Activated CD4-positive, alpha-beta T cell treated with anti-CD3 and anti-CD28 coated beads, Interleukin-2, Interleukin-6, amounts not matched to agents 100 ng/mL and 50 ng/mL, durations not matched to agents 16 hours and 8 hours (primary cell): ENCODE measurements at places on chromosomes 11 and 22.

- DNase-seq = no peak
Observed at GRCh38 chr11:77107950-77108349, 5.3 kb downstream of the OMP start.

DNA sequence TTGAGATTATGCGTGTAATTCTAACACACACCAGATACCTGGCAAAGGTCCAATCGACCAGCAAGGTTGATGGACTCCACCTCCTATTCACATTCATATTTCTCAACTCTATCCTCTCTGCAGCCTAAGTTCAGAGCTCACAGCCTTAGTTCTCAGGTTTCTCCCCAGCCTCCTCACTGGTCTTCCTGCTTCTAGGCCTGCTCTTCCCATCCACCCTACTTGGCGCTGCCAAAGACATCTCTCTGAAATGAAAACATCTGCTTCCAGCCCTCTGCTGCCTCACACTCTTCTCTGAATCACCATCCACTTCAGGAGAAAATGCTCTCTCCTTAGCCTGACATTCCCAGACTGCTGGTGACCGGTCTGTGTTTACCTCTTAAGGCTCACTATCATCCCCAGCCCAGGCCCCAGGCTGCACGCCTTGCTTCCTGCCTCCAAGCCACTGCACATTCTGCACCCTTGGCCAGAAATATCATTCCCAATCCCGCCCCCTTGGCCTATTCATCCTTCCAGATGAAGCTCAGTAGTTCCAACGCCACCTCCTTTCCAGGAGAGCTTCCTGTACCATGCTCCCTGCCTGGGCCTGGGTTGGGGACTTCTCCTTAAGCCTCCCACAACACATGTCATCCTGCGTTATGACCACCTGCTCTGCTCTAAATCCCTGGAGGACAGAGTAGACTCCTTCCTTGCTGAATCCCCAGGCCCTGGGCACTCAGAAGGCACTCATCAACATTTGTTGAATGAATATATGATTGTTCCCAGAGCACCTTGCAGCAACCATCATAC, 3.5 kb downstream of the ARRB1 start:
- no peak for DNase-seq

DNA sequence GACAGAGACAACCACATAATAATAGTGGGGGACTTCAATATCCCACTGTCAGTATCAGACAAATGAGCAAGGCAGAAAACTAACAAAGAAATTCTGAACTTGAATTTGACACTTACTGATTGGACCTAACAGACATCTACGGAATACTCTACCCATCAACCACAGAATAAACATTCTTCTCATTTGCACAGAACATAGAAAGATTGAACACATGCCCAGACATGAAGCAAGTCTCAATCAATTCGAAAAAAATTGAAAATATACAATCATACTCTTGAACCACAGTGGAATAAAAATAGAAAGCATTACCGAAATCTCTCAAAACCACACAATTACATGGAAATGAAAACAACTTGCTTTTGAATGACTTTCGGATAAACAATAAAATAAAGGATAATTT, 17.9 kb downstream of the RAB38 start:
- DNase-seq = no peak

- no peak for DNase-seq
Observed at GRCh38 chr22:50012211-50013181, at the start of gene IL17REL. Gene IL17REL, minus strand, starts transcription at chr22:50012765. Its CDS starts 119 bp downstream, at chr22:50012646.

- peak; percentile 88 for DNase-seq
Observed at GRCh38 chr22:42649246-42650099, at the start of gene CYB5R3. Gene CYB5R3, minus strand, starts transcription at chr22:42649392. Its CDS starts 77 bp downstream, at chr22:42649315.

DNA sequence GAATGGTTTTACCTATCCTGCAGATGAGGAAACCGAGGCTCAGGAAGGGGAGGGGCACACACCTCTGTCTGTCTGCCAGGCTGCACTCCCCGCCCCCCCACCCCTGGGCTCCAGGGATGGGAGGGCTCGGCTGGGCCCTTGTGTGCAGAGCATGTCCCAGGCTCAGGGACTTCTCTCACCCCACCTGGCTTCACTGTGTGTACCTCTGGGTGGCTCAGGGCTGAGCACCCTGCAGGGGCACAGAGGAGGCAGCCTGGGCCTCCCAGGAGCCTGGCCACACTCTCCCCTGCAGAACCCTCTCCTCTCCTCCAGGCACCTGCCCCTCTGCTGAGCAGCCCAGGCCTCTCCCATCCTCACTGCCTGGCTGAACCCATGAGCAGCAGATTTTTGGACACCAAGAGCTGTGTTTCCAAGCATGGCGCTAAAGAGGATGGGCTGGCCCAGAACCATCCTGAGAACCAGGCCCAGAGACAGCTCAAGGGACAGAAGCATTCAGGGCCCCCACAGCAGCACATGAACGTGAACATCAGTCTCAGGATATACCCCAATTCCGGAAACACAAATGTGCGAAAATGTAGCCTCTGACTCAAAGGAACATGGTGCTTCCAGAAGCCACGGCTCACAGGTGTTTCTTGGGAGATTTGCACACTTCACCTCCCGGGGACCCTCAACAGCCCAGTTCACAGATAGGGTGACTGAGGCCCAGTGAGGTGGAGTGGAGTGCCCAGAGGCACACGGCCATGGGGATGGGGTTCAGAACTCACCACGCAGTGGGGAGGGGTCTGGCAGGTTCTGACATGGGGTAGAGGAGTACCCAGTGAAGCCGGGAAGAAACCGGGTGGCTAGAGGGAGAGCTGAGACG, 10.5 kb downstream of the EMID1 start:
- DNase-seq = no peak

- no peak for DNase-seq
Observed at GRCh38 chr11:85735876-85736460, 50.0 kb upstream of the CCDC89 start.

DNA sequence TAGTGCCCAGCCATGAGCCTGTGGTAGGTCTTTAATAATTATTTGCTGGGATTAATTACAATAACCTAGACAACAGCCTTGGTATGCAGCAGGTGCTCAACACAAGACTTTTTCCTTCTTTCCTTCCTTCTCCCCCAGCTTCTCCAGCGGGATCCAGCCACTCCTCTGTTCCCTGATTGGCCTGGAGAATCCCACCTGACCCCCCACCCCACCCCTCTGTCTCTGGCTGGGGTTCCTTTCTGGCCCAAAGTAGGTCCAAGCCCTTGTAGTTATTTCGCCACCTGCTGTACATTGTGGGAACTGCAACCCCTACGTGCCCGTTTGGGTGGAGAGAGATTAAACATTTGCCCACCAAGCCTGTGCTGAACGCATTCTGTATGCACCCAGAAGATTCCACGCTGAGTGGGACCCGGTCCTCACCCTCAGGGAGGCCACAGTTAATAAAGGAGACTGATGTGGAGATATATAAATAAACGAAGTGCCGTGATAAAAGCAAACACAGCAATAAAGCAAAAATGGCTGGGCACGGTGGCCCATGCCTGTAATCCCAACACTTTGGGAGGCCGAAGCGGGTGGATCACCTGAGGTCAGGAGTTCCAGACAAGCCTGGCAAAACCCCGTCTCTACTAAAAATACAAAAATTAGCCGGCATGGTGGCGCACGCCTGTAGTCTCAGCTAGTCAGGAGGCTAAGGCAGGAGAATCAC, 32.1 kb upstream of the DGKZ start:
- peak; percentile 81 for DNase-seq

- no peak for DNase-seq
Observed at GRCh38 chr22:28815111-28815510, 14.7 kb upstream of the XBP1 start.

- DNase-seq = no peak
Observed at GRCh38 chr22:35445933-35446332, 46.0 kb downstream of the MCM5 start.

DNA sequence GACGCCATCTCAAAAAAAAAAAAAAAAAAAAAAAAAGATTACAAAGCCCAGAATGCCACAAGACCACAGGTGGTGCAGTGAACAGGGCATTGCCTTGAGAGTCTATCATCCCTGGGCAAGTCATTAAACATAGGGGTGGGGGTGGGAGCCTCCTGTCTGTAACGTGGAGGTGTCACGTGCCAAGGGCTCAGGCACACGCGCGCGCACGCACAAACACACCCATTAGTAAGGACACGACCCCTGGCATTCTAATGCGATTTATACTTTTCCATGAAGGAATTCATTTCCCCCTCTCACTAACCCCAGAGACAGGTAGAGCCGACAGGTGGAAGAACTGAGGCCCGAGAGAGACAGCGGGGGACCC, 5.8 kb upstream of the GCAT start:
- no peak for DNase-seq

- no peak for DNase-seq
Observed at GRCh38 chr11:17197431-17197898, 10.3 kb downstream of the PIK3C2A start.

DNA sequence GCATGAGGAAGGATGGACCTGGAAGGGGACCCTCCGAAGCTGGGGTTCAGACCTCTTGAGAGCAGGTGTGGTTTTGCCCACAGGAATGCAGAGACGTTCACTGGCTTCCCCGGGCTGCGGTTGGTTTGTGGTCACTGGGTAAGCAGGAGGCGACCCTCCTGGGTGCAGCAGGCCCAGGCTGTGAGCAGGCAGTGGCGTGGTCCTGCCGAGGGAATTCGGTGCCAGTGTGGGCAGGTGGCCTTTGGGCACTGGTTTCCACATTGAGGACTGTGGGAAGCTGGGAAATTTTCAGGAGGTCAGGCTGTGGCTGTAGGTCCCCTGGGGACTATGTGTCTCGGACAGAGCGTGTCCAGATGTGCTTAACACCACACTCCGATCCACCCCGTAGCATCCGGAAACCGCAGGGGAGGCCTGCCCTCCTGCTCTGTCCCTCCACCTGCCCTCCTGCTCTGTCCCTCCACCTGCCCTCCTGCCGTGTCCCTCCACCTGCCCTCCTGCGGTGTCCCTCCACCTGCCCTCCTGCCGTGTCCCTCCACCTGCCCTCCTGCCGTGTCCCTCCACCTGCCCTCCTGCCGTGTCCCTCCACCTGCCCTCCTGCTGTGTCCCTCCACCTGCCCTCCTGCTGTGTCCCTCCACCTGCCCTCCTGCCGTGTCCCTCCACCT, 27.5 kb downstream of the TPCN2 start:
- no peak for DNase-seq

GRCh38 chr11:20887137-20887536, 217.8 kb downstream of the NELL1 start:
- DNase-seq = no peak

DNA sequence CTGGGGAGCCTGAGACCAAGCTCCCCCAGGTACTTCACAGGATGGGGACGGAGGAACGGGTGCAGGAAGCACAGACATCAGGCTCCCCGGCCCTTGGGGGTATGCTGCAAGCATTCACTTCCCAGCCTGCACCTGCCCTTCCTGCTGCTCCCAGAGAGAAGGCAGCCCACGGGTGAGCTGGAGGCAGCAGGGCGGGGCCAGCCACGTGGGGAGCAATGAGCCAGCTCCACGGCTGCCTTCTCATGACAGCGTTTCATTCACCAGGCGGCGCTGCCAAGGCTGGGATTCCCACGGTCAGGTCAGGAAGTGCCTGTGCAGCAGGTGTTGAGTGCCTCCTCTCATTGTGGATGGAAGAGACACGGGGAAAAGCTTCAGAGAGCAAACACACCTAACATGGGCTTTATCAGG, 14.5 kb upstream of the PHLDA2 start:
- no peak for DNase-seq

DNA sequence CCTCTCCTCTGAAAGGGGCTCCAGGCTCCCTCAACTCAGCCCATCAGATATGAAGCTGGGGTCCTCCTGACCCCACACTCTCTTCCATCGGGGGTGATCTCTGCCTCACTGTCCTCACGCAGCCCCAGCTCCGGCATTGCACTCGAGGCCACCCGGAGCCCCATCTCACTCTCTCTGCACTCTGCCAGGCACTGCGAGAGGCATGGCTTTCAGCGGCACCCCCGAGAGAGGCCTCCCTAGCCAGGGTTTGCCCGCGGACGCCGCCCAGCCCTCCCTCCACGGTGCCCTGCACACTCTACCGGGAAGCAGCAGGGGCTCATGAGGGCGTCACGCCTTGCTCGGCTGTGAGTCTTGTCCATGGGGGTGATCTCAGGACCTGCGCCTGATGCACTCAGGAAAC, 436.2 kb downstream of the BRD1 start:
- DNase-seq = no peak

DNA sequence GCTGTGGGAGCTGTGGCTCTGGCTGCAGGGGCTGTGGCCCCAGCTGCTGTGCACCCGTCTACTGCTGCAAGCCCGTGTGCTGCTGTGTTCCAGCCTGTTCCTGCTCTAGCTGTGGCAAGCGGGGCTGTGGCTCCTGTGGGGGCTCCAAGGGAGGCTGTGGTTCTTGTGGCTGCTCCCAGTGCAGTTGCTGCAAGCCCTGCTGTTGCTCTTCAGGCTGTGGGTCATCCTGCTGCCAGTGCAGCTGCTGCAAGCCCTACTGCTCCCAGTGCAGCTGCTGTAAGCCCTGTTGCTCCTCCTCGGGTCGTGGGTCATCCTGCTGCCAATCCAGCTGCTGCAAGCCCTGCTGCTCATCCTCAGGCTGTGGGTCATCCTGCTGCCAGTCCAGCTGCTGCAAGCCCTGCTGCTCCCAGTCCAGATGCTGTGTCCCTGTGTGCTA, 514 bp downstream of the KRTAP5-9 start:
- no peak for DNase-seq

DNA sequence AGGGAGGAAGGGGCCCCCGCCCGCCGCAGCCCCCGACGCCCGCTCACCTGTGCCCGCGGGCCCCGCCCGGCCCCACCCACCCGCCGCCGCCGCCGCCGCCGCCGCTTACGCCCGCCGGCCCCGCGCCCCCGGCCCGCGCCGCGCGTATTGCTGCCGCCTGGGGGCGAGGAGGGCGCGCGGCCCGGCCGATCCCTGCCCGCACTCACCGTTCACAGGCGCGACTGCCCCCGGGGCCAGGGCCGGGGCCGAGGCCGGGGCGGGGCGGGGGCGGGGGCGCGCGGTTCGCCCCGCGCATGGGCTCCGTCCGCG, 212 bp downstream of the HRAS start:
- no peak for DNase-seq

DNA sequence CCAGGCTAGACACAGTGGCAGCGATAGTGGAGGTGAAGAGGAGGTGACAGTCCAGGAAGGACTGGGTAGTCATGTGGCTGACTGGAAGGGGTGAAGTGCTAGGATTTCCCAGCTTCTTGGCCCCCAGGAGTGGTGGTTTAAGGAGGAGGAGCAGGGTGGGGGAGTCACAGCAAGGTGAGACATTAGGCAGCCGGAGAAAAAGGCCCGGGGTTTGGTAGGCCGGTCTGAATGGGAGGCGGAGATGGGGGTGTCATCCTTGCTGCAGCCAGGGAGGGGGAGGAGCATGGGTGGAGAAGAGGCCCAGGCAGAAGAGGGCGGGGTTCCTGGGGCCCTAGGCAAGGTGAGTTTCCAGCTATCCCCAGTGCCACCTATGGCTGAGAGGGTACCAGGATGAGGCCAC, 6.1 kb downstream of the SIPA1 start:
- peak; percentile 29 for DNase-seq

DNA sequence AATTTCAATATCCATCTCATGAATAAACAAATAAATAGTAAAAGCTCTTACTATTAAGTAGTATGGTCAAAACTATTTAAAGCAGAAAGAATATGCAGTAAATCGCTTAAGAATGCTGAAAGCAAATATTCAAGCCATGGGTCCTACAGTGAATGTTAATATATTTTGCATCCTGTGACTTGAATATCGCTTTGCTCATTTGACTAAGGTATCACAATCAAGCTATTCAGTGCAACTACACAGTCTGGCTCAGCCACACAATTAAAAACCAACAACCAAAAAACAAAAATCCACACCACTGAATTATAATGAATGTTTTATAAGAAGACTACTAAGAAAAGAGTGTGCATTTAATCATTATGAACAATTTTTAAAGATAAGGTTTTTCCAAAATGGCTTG, 45.3 kb downstream of the RAB6A start:
- DNase-seq = no peak
